Neural progenitor cell (in vitro differentiated cells): ENCODE measurements at places on chromosomes 13 and 19.

GRCh38 chr13:25210842-25211569 lies 38.9 kb upstream of the AMER2 start:
- H3K36me3 ChIP-seq = no peaks in the 10 kb centered on the region
- no peaks in the 10 kb centered on the region for H3K4me1 ChIP-seq
- no peak overlapping the region for H3K4me3 ChIP-seq
- H3K27ac ChIP-seq = no peak overlapping the region
- DNase-seq = no peak

DNA sequence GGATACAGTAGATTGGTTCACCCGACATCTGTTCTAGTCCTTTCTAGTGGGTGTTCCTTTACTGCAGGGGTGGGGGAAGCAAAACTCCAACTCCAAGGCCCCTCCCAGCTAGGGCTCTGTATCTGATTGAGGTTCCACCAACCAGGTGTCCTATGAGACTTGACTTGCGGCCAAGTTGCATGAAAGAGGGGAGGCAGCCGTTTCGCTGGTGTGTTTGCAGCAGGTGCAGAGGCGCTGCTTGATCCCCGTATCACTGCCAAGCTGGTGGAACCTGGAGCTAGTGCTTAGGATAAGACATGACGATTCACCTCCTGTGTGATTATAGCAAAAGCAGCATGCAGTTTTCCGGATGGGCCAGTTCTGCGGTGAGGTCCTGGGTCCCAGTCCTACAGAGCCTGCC lies 338.2 kb downstream of the UQCRFS1 start:
- no peak for DNase-seq
- no peak overlapping the region for H3K4me3 ChIP-seq
- H3K27me3 ChIP-seq = no peaks in the 10 kb centered on the region
- H3K4me1 ChIP-seq = no peaks in the 10 kb centered on the region
- H3K36me3 ChIP-seq = no peaks in the 10 kb centered on the region

DNA sequence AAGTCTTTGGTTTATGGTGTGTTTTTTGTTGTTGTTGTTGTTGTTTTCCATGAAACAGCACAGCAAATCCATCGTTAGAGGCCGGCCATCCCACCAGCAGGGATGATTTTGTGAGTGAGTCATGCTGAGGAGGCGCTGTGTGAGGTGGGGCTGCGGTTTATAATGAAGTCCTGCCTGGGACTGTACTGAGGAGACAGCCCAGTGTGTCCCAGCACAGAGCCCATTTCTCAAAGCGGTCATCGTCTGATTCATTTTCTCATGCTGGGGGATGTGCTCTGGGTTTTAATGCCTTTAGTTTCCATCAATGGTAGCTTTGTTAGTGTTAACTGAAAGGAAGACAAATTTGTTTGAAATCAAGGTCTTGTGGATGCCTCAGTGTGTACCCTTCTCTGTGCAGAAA lies 129.3 kb upstream of the SERP2 start:
- no peaks in the 10 kb centered on the region for H3K27me3 ChIP-seq
- H3K27ac ChIP-seq = no peak overlapping the region
- no peaks in the 10 kb centered on the region for H3K36me3 ChIP-seq
- no peak overlapping the region for H3K4me3 ChIP-seq

- H3K27me3 ChIP-seq = no peaks in the 10 kb centered on the region
- no peak overlapping the region for H3K4me3 ChIP-seq
- no peak overlapping the region for H3K27ac ChIP-seq
- no peaks in the 10 kb centered on the region for H3K36me3 ChIP-seq
These were observed 6.1 kb downstream of the KDM4B start for GRCh38 chr19:4974880-4975469.

- no peaks in the 10 kb centered on the region for H3K27me3 ChIP-seq
- H3K4me3 ChIP-seq = no peak overlapping the region
- no peaks in the 10 kb centered on the region for H3K36me3 ChIP-seq
- no peaks in the 10 kb centered on the region for H3K4me1 ChIP-seq
- no peak for DNase-seq
- H3K27ac ChIP-seq = no peak overlapping the region
These were observed 7.0 kb downstream of the ZNF562 start for GRCh38 chr19:9667898-9668297.

DNA sequence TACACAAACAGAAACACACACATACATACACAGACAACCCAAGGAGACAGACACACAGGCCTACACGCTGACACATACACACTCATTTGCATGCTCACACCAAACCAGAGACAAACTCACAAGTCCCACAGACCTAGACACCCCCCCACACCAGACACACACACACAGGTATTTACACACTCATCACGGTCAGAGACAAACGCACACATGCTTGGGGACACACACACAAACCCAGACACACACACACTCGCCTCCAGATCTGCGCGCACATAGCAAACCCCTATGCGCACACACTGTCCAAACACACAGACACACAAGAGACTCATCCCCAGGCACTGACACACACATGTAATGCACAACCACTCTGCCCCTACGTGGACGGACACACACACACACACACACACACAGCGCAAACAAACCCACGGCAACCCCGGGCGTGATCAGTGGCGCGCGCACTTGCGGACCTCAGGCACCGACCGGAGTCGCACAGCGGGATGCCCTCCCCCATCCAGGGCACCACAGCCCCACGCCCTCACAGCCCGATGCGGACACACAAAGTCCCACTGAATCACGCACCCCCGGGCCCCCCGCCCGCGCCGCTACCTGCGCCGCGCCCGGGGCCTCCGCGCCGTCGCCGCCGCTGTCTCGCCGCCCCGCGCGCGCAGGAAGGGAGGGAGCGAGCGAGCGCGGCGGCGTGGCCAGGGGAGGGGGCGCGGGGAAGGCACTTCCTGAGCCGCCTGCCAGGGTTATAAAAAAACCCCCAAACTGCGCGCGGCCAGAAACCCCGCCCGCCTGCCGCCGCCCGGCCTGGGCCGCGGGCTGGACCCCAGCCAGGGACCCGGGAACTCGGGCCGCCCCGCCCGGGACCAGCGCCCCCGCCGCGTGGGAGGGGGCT lies at the start of gene ADAMTS10:
ADAMTS10 (minus strand) TSS at position 675 of the 895 bp plus-strand sequence. CDS start 5,005 bp downstream, outside the sequence.
- no peaks in the 10 kb centered on the region for H3K36me3 ChIP-seq
- H3K27me3 ChIP-seq = no peaks in the 10 kb centered on the region
- DNase-seq = peak; percentile 74
- peaks cover 14% of the 10 kb centered on the region for H3K4me1 ChIP-seq
- H3K4me3 ChIP-seq = peak within 1 kb of the TSS; percentile 76
- no peak within 1 kb of the TSS for H3K27ac ChIP-seq

DNA sequence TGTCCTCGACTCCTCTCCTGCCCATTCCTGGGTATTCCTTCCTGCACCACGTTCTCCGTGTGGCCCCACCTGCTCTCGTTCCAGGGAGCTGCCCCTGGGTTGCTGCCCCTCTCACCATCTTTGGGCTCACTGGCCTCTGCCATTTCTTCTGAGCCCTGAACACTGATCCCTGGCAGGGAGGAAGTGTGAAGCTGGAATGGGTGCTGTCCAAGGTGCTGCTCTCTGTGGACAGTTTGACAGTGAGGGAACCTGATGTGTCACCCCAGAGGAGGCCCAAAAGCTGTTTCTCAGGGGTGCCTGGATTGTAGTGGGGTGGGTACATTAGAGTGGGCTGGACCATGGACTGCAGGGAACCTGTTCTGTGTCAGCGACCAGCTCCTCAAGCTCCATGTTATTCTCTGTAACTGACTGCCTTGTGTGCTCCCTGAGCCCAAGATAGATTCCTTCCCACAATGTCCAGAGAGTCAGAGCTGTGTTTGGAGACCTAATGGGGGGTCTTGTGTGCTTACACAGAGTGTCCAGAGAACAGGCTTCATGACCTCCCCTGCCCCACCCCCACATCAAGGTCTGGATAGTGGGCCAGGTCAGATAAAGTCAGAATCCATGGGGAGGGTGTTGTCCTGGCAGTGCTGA lies 7.2 kb upstream of the CEACAM8 start:
- H3K4me3 ChIP-seq = no peak overlapping the region
- peak; percentile 48 for DNase-seq

DNA sequence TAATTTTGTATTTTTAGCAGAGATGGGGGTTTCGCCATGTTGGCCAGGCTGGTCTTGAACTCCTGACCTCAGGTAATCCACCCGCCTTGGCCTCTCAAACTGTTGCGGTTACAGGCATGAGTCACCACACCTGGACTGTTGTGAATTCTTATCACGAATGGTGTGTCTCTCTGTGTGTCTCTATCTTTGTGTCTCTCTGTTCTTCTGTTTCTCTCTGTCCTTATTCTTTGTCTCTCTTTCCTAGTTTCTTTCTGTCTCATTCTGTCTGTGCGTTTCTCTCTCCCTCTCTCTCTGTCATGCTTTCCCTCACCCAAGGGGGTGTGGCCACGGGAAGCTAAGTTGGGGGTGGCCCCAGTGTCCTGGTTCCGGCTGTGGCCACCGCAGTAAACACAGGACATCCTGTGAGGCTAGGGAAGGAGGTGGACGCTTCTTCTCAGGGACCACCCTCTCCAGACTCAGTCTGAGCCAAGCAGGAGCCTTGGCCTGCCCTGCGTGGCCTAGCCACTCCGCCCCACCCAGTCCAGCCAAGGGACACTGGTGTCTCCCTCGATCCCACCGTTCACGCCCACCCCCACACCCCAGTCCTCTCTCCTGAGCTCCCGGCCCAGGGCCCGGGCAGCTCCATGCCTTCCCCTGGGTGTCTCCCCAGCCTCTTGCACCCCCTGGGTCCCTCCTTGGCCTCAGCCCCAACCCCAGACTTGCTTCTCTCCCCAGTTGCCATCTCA lies 3.9 kb upstream of the PRX start:
- H3K36me3 ChIP-seq = no peaks in the 10 kb centered on the region
- no peaks in the 10 kb centered on the region for H3K27me3 ChIP-seq
- H3K27ac ChIP-seq = no peak overlapping the region
- DNase-seq = no peak
- H3K4me1 ChIP-seq = peaks cover 23% of the 10 kb centered on the region

DNA sequence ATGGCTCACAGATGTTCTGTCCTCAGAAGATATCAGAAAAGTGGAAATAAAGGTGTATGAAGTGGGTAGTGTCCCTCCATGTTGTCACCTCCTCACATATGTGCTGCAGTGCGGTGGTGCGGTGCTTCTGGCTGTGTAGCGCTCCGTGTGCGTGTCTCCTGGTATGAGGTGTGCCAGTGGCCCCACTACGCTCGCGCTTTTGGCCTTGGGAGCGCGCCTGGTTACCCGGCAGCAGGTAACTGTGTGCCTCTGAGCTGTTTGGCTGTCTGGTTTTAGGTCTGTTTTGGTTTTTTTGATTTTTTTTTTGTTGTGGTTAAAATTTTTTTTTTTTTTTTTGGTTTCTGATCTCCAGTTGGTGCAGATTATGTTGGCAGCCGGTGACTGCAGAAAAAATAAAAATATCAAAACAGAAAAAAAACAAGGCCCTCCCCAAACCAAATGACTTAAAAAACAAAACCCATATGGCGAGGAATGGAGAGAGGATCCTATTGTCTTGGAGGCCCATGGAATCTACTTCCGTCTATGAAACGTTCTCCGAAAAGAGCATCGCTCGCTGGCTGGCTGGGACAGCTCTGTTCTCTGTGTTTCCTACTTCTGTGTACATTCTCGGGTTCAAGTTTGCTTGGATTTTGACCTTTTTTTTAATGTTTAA lies 7.9 kb downstream of the HNRNPL start:
- H3K27me3 ChIP-seq = no peaks in the 10 kb centered on the region
- DNase-seq = no peak
- no peak overlapping the region for H3K4me3 ChIP-seq
- no peak overlapping the region for H3K27ac ChIP-seq
- H3K36me3 ChIP-seq = peaks cover 18% of the 10 kb centered on the region

GRCh38 chr13:110815471-110816204 lies 99.2 kb downstream of the ANKRD10 start:
- no peaks in the 10 kb centered on the region for H3K36me3 ChIP-seq
- no peaks in the 10 kb centered on the region for H3K4me1 ChIP-seq
- peaks cover 21% of the 10 kb centered on the region for H3K27me3 ChIP-seq
- DNase-seq = no peak
- no peak overlapping the region for H3K27ac ChIP-seq
- no peak overlapping the region for H3K4me3 ChIP-seq

DNA sequence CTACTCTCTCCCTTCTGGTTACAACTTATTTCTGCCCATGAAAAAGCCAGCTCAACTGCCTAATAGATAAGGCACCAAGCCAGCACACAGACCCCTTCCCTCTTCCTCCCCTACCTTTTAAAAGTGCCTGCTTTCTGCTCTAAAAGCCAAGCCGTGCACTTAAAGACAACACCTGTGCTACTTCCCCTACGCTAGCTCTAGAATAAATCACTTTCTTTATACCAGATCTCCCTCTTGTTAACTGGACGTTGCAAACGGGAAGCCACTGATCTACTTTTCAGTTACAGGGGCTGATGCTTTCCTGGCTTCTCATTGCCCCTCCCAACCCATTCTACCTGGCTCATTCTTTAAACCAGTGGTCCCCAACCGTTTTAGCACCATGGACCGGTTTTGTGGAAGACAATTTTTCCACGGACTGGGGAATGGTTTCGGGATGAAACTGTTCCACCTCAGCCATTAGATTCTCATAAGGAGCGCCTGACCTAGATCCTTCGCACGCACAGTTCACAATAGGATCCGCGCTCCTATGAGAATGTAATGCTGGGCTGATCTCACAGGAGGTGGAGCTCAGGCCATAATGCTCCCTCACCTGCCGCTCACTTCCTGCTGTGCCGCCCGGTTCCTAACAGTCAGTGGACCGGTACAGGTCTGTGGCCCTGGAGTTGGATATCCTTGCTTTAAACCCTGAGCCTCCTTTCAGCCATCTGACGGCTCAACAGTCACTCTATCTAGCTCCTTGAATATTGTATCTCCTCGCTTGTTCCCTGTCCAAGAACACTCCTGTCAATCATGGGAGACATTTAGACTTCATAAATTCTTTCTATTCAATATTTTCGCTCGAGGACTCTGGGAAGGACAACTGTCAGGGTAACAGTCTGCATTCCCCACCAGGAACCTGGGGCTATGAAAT lies 841 bp upstream of the ZNF223 start:
- peaks cover 4% of the 10 kb centered on the region for H3K36me3 ChIP-seq
- peak overlapping the region; percentile 84 for H3K4me3 ChIP-seq
- H3K27me3 ChIP-seq = peaks cover 28% of the 10 kb centered on the region
- DNase-seq = no peak
- H3K27ac ChIP-seq = no peak overlapping the region

- H3K4me3 ChIP-seq = no peak overlapping the region
- no peaks in the 10 kb centered on the region for H3K4me1 ChIP-seq
- H3K27ac ChIP-seq = no peak overlapping the region
- H3K27me3 ChIP-seq = no peaks in the 10 kb centered on the region
These were observed 17.4 kb downstream of the CAPN12 start for GRCh38 chr19:38726761-38727301.
